ENCODE measurements at places on chromosomes 11 and 22.

- no peak for DNase-seq
Observed at GRCh38 chr11:93525601-93526345, 17.4 kb downstream of the SMCO4 start.

DNA sequence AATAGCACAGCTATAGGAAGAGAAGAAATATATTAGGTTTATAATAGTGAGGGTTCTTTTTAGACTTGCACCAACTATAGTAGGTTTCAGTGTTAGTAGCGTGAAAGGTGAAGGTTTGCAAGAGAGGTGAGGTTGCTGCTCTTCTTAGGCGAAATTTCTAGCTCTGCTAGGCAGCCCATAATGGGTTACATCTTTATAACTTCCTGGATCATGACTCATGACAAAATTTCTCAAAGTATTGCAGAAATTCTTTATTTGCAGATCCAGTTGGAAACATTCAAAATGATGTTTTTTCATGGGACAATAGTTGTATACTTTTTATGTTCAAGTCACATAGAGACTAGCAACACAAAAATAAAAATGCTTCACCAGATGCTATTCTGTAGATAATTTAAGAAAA is 260.0 kb downstream of the SOX6 start:
- DNase-seq, result no peak

GRCh38 chr11:36002796-36003195 is 58.9 kb downstream of the LDLRAD3 start:
- no peak for DNase-seq

- DNase-seq, result no peak
Observed at GRCh38 chr11:64000740-64001483, 14.7 kb downstream of the OTUB1 start.

GRCh38 chr22:39706376-39707140 is 136.0 kb downstream of the CACNA1I start:
- DNase-seq, result no peak

DNA sequence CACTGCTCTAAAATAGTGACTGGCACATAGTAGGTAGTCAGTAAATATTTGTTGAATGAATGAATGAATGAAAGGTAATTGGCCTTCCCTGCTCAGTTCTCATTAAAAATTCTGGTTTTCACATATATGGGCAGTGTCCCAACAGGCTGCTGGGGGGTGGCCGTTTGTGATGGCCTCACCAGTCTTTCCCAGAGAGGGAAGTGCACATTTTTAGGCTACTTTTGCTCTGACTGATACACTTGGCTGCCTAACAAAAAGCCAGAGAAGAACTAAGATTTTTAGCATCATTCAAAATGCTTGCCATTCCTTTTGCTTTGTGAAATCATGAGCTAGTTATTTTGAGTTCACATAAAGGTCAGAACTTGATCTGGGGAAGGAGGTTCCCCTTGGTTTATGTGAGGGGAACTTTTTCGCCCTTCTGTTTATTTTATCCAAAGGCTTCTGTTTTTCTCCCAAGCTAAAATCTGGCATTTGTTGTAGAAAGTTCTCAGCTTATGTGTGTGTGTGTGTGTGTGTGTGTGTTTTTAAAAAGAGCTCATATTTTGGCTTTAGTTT is 83.1 kb downstream of the PTPRJ start:
- DNase-seq, result no peak

GRCh38 chr11:57873196-57873911 is 111.8 kb downstream of the CTNND1 start:
- no peak for DNase-seq

- no peak for DNase-seq
Observed at GRCh38 chr22:38074181-38075104, 9.5 kb downstream of the SLC16A8 start.

DNA sequence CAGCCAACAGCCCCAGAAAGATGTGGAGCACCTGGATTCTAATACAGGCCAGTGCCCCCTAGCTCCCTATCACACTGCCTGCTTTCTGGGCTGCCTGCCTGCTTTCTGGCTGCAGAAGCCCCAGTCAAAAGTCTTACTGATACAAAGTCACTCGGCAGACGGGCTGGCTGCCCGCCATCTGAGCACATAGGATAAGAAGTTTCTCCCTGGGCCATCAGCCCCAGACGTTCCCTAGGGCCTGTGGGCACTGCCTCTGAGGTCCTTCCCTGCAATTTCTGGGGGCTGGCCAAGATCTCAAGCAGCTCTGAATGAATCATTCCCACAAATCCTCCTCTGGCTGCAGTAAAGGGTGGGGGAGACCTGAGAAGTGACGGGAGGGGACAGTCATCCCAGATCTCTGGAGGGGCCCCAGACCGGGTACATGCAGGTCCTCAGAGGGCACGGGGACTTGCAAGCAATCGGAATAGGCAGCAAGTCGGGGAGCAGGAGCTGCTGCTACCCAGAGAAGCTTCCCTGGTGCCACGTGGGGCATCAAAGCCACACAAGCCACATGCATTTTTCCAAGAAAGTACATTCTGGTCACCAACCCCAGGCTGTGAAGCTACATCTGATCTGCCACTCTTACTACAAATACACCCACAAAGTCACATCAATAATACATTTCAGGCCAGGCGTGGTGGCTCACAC is 4.7 kb downstream of the TPST2 start:
- DNase-seq, result no peak

Data from NCI-H1694 (cell line).